ENCODE measurements at places on chromosomes 3 and 15.
A peak's percentile ranks its signal among the peaks of the same experiment; 100 is the strongest.

- no peak for DNase-seq
These were observed 26.8 kb downstream of the DCBLD2 start for GRCh38 chr3:98874602-98875249.

- no peak for DNase-seq
These were observed 224.1 kb upstream of the FEZF2 start for GRCh38 chr3:62597491-62597890.

GRCh38 chr3:48652923-48653715 is 9.6 kb downstream of the CELSR3 start:
- no peak for DNase-seq

DNA sequence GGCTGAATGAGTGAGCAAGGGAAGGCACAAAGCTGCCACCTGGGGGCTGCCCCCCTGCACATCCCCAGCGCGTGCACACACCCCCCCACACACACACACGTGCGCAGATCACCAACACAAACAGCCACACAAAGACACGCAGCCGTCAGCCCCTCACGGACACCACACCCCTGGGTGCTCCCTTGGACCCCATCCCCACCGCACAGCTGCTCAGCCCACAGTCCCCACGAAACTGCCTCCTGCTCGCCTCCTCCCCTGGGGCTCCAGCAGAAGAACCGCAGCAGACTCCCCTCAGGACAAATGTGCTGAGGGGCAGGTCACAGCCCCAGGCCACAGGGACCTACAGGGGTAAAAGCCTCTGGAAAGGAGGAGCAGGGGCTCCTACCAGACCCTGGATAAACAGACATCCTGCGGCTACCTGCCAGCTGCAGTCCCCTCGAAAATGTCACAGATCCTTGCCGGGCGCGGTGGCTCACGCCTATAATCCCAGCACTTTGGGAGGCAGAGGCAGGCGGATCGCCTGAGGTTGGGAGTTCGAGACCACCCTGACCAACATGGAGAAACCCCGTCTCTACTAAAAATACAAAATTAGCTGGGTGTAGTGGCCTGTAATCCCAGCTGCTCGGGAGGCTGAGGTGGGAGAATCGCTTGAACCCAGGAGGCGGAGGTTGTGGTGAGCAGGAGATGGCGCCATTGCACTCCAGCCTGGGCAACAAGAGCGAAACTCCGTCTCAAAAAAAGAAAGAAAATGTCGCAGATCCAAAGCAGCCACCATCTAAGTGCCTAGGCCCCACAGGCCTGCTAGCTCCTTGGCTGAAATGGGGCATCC is 6.5 kb downstream of the TWF2 start:
- DNase-seq = no peak

DNA sequence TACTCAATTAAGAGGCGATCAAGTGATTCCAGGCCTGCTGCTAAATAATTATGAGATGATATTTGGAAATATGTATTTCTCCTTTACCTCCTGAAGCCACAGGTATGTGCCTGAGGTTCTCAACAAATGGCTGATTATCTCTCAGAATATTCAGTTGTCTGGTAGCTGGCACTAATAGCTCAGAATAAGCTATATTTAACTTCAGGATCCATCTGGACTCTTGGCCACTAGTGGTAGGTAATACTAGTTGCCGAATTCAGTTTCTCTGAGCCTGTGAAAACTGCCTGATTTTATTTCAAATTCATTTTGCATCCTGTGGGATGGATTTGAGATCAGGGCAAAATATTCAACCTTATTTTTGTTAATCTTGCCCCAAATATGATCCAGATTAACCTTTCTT is 499.0 kb downstream of the DIPK2A start:
- no peak for DNase-seq

DNA sequence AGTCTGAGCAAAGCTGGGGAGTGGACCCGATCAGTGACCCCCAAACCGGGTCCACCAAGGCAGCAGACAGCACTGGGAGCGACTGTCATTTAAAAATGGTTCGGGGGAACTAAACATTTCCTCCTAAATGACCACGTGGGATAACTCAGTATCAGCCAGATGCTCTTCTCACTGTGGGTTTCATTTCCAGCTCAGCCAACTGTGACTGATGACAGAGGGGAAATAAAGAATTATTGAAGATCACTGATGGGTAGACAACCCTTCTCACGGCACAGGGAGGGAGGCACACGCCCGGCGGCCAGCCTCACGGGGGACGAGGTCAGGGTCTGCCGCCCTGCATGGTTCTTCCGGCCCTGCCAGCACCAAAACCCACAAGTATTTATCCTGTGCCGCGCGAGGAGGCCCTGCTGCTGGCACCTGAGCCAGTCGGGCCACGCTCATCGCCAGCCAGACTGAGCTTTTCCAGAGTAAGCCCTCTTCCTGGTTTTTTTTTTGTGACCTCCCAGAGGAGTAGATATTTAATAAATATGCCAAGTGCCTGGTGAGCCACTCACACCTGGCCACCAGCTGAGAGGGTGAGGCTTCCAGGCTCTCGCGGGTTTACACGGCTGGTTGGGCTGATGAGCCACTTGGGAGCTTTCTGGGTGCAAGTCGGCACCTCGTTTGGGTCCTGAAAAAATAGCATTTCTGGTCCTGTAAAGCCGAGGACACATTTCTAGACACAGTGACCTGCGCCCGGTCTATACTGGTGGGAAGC is 6.2 kb downstream of the MELTF start:
- peak; percentile 58 for DNase-seq

DNA sequence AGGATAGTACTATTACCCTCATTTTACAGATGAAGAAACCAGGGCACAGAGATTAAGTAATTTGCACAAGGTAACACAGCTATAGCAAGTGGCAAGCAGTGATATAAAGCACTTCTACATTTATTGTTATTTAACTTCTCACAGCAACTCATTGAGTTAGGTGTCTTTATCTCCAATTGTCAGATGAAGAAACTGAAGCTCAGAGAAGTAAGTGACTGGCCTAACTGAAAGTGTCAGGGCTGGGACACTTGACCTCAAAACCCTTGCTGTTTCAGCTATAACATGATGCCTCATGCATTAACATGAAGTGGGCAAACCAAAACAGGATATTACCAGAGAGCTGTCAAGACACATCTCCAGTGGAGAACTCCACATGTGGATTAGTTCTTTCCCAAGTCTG is 65.8 kb upstream of the LEKR1 start:
- DNase-seq = no peak
